ENCODE measurements at places on chromosomes 13 and 19.

DNA sequence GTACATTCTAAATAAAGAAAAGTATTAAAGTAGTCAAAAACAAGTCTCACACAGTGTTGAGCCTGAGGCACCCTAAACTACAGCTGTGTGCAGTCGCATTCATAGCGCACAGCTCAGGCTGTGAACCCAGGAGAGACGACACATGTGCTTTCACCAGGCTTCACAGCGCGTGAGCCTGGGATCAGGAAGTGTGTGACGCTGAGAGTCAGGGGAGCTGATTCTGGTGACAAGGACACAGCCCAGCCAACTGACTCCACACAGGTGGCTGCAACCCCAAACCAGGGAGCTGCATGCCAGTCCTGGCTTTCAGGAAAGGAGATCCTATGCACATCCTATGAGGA lies 41.6 kb downstream of the COL4A1 start:
- no peak for DNase-seq

DNA sequence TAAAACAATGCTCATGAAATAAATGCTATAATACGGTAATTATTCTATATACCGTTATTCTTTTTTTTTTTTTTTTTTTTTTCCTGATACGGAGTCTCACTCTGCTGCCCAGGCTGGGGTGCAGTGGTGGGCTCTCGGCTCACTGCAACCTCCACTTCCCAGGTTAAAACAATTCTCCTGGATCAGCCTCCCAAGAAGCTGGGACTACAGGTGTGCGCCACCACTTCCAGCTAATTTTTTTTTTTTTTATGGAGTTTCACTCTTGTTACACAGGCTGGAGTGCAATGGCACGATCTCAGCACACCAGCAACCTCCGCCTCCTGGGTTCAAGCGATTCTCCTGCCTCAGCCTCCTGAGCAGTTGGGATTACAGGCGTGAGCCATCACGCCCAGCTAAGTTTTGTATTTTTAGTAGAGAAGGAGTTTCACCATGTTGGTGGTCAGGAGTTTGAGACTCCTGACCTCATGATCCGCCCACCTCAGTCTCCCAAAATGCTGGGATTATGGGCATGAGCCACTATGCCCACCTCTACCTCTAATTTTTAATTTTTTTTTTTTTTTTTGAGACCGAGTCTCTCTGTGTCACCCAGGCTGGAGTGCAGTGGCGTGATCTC lies 6.9 kb downstream of the PPP1R15A start:
- DNase-seq, result no peak

DNA sequence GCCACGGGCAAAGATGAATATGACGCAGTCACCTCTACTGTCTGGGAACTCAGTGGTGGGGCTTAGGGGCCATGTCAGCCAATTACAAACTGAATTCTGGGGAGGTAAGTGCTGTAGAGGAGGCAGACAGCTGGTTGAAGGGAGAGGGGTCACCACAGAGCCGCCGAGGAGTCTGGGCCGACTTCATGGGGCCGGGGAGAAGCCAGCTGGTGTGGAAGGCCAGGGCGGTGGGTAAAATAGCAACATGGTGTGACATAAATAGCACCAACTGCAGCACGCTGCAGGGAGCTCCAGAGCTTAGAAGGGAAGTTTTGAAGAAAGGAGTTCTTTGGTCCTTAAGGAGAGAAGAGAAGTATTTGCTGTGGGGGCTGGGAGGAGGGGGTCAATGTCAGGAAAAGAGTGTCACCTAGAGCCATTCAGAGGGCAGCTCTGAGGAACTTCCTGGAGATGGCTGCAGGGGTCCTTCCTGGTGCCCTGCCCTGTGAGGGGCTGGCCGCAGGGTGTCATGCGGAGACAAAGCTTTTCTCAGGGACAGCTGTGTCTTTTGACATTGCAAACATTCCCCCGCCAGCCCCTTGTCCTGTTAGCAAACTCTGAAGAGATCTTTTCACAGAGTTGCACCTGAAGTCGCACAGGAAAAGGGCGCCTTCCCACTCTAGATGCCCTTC lies 6.4 kb downstream of the METTL21C start:
- no peak for DNase-seq

- no peak for DNase-seq
These were observed 503.0 kb downstream of the LIG4 start for GRCh38 chr13:107712145-107712860.

GRCh38 chr13:114275304-114275703 lies 6.1 kb upstream of the UPF3A start:
- no peak for DNase-seq

DNA sequence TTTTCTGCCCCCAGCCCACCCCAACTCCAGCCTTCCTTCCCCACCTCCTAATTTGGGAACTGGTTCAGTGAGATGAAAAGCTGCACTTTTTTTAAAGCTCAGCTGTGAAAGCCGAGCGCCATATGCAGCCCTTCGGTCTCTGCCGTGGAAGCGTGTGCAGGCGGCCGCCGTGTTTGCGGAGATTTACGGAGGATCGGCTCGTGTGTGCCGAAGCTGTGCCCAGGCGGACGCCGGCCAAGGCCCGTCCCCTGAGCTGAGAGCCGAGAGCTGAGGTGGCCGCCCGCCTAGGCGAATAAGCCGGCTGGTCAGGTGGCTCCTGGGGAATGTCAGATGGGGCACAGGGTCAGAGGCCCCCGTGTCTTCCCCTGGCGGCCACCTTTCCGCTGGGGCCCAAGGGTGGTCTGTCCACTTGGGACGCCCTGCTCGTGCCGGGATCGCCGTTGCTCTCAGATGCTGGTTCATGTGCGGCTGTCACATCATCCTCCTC lies 78.7 kb downstream of the ZNF536 start:
- DNase-seq, result no peak

DNA sequence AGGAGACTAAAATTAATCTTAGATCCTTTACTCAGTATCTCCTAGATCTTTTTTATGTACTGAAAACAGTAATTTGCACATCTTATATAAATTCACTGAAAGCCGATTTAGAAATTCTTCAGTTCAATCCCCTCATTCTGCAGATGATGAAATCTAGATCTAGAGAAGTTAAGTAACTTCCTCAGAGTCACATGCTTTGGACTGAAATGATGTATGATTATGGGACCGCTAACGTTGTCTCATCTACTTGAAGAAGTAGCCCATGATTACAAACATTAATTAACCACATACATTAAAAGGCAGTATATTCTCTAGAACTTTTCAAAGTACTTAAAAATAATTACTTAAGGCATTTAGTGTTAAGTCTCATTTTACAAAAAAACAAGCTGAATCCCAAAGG lies 37.8 kb downstream of the ELF1 start:
- DNase-seq, result no peak

- no peak for DNase-seq
These were observed 2.6 kb downstream of the LHB start for GRCh38 chr19:49014123-49014869.

GRCh38 chr19:32720936-32721250 lies 1.3 kb downstream of the TDRD12 start:
- DNase-seq, result no peak

- DNase-seq, result no peak
These were observed 81.7 kb upstream of the ABCC4 start for GRCh38 chr13:95382916-95383315.

- no peak for DNase-seq
These were observed 7.1 kb upstream of the CIRBP start for GRCh38 chr19:1261798-1262622.

- no peak for DNase-seq
These were observed 130.8 kb downstream of the IRS2 start for GRCh38 chr13:109655611-109656010.

GRCh38 chr19:6925801-6926751 lies 38.7 kb downstream of the ADGRE1 start:
- no peak for DNase-seq

- DNase-seq, result no peak
These were observed 2.5 kb upstream of the FCER2 start for GRCh38 chr19:7704280-7705060.

- DNase-seq, result no peak
These were observed 22.4 kb upstream of the RGCC start for GRCh38 chr13:41434831-41435520.

DNA sequence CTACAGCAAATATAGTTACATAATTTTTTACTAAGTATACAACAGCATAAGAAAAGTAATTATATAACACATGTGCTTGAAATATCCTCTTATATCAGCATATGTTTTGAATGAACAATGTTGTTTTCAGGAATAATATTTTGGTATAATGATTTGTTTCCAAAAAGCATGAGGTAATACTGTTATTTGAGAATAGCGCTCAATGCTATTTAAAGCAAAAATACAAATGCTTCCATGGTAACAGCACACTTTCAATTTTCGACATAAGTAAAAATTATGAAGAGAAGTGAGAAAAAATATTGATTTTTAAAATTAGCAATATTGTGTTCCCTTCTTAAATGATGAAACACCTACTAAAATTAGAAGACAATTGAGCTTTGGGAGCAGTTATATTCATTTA lies 715.9 kb upstream of the ATXN8OS start:
- no peak for DNase-seq

DNA sequence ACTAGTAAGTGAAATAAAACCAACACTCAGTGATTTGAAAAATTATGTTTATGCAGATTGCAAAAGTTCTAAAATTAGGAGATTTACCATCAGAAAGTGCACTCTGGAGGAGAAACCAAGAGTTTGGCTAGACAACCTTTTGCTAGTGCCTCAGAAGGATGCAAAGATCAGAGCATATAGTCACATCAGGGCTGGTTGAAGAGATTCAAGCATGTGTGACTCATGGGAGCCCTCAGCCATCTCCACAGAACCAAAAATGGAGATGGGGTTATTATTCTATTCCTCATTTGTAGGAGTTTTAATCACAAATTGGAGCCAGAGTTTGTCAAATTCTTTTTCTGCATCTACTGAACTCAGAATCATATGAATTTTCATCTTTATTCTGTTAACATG lies 32.9 kb upstream of the OXGR1 start:
- DNase-seq, result no peak

DNA sequence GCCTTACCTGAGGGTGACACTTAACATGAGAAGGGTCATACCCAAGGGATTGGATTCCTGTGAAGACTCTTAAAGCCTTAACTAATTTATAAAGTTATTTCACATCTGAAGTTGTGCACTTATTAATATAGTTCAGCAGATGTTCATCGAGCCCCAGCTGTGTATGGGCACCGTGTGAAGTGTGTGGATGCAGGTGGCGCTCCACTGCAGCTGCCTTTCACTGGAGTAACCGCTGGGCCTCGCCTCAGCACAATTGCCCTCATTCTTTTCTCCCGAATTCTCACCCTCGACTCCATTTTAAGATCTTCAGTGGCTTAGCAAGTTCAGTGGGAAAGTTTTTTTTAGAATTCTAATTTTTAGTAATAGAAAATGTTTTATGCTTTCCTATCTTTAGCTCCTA lies 66.2 kb downstream of the DPY19L3 start:
- DNase-seq, result no peak

- DNase-seq, result no peak
These were observed 16.5 kb downstream of the NFIX start for GRCh38 chr19:13011653-13012389.

DNA sequence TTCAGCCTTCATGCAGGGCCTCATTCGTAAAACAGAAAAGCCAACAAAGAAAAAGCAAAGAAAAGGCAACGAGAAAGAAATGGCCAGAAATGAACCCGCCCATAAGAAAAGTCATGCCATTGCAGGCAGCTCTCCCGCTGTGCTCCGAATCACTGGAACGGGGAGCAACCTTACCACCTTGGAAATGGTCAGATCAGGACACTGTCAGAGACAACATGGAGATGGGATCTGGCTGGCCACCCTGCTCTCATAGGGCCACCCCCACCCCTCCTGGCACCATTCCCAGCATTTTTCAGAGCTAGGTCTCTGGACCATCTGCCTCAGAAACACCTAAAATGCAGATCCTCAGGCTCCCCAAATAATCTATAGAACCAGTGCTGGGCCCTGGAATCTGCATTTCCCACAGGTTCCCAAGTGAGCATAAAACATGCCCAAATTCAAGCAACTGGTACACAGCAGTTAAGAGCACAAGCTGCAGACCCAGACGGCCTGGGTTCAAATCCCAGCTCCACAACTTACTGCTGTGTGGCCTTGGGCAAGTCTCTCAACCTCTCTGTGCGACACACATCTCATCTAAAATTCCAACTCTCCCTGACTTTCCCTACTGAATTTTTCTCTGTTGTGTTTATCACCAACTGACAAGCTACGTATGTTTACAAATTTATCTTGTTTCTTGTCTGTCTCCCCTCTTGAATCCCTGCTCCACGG lies 151.6 kb downstream of the IER2 start:
- no peak for DNase-seq

- DNase-seq, result no peak
These were observed 532.1 kb downstream of the IRS2 start for GRCh38 chr13:109254274-109254673.

- no peak for DNase-seq
These were observed 45.9 kb upstream of the TFDP1 start for GRCh38 chr13:113538689-113539058.

GRCh38 chr19:14450168-14450874 lies 17.2 kb downstream of the PKN1 start:
- no peak for DNase-seq

DNA sequence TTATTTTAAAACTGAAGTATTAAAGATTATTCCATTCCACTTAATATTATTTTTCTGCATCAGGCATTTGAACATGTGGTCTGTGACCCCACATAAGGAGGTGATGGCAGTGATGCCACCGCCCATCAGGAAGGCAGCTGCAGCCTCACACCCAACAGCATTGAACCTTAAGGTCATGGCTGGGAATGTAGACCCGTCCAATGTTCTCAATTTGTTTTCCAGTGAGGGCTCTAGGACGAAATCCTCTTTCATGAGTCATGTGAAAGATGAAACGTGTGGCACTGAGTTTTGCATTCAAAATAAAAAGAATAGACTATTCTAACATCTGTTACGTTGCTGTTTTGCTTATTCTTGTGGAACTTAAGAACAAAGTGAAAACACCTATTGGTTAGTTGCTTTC lies 74.5 kb upstream of the ANKRD10 start:
- no peak for DNase-seq

- DNase-seq, result no peak
These were observed 130.2 kb downstream of the MIPEP start for GRCh38 chr13:23758798-23759527.
